RPMI7951 (cell line): ENCODE measurements at places on chromosomes 3 and 15.

DNA sequence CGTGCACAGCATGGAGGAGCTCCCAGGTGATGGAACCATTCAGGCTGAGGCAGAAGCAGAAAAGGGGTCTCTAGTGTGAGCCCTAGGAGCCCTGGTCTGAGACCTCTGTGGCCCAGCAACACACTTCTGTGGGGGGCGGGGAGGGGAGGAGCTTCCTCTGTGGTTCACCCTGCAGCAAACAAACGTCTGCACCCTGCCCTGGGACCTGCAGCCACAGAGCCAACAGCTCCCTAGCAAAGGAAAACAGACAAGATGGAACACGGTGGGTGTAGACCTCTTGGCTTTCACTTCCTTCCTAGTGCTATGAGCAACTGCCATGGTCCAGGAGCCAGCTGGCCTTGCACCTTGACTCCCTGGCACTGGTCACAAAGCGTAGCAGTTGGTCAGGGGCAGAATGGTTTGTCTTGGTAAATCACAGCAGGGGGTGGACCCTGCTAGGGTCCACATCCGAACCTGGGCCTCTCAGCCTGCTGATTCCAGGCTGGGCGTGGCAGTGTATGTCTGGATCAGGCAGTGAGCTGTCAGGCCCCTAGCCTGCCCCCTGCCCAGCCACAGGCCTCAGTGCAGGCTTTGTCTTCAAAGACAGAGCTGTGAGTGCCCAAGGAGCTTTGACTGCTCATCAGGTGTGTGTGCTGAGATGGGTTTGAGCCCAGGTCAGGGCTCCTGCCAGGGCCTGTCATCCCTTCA lies 6.7 kb downstream of the AMIGO3 start:
- DNase-seq: no peak

DNA sequence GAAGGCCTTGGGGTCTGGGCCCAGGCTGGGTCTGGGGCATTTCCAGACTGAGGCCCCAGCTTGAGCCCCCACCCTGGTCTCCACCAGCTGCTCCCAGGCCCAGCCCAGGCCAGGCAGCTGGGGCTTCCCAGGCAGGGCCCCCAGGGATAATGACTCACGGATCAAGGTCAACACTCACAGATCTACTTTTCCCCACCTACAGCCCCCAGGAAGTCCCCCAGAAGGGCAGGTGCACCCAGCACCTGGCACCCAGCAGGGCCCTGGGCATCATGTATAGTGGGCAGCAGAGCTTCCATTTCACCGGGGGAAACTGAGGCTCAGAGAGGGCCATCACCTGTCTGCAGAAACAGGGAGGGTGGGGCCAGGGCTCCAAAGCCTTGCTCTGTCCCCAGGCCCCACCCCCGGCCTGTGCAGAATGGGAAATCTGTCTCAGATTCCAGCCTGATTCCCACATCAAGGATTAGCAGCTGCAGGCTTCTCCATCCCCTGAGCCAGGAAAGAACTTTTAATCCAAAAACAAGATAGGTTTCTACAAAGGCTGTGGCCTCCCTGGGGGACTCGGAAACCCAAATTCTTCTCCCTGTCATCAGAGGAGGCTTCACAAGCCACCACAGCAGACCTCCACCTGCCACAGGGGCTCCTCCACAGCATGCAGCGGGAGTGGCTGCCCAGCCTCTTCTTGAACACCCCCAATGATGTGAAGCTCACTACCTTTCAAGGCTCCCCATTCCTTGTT lies 49.8 kb downstream of the IQSEC1 start:
- peak; percentile 87 for DNase-seq

DNA sequence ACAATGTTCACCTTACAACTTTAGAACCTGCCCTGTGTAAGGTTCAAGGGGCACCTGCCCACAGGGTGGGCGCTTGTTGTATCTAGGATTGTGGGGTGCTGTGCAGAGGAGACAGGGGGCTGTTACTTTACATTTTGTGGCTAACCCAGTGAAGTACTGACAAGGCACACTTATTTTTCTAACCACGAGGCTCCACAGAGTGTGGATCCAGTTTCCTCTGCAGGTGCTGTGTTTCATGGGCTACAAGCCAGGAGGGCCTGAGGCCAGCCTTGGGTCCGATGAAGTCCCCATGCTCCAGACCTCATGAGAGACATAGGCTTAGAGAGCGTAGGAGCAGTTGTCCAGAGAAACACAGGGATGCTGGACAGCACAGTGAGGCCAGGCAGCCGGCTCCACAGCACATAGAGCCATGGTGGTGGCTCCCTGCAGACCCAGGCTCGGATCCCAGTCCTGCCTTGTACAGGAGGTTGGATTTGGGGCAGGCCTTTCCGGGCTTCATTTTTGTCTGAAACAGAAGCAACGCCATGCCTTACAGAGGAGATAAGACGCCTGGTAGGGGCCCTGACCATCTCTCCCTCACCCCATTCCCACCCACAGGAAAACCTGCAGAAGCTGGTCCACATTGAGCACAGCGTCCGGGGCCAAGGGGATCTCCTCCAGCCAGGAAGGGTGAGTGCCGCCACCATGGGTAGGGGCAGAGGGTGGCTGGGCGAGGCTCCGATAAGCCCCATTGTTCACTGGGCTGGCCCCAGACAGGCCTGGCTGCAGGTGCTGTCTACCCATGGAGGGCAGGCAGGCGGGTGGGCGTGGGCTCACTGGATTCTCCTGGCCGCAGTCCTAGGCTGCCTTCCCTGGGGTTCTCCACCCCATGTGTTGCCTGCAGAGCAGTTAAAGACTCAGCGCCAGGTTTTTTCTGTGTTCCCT lies 40.1 kb upstream of the NR2C2 start:
- no peak for DNase-seq

DNA sequence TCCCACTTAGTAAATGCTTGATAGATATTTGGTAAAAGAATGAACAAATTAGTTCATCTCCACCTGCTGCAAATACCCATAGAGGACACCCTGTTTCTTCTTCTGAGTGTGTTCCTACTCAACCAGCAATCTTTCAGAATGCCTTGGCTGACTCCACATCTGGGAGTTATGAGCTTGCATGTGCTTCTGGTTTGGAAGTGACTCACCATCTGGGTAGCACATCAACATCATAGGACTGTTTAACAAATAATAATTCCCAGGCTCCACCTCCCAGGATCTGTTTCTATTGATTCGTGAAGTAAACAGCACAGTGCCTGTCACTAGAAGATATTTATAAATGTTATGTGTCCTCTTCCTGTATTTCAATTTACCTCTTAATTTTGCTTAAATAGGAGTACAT lies 580.1 kb downstream of the ROBO2 start:
- no peak for DNase-seq

- DNase-seq: peak; percentile 58
Observed at GRCh38 chr3:24344784-24345439, 149.7 kb downstream of the THRB start.

DNA sequence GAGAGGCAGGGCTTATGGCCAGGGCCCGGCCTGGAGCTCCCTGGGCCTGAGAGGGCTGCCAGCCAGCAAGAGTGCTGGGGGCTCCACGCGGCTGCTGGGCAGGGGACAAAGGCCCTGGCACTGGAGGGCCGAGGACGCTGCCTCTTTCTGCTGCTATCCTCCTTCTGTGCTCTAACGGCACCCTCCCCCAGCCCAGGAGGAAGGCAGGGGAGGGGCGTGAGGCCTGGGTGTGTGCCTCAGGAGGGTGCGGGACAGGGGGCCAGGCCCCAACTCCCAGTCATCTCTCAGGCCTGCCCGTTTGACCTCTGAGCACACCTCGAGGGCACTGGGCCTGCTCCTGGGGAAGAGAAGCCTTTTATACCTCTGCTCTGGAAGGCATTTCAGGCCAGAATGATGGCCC lies 115.5 kb downstream of the ADCY5 start:
- DNase-seq: no peak

GRCh38 chr15:68487087-68487843 lies 55.3 kb upstream of the ITGA11 start:
- DNase-seq: peak; percentile 89

DNA sequence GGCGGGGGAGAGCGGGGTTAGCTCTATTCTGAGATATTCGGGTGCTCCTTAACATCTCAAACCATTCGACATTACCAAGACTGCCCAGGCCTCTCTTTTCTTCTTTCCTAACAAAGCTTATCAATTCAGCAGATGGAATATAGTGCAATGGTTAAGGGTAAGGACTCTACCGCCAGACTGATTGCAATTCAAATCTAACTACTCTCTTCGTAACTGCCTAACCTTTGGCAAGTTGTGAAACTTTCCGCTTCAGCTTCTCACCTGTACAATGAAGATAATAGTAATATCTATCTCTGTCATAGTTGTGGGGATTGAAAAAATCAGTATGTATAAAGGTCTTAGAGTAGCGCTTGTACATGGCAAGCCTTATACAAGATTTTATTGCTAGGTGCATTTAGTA lies 972 bp downstream of the UBA5 start:
- no peak for DNase-seq

DNA sequence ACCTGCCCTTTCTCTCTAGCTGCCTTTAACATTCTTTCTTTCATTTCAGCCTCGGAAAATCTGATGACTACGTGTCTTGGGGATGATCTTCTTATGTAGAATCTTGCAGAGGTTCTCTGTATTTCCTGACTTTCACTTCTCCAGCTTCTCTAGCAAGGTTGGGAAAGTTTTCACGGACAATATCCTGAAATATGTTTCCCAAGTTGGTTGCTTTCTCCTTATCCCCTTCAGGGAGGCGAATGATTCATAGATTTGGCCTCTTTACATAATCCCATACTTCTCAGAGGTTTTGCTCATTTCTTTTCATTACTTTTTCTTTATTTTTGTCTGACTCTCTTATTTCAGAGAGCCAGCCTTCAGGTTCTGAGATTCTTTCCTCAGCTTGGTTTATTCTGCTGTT lies 62.1 kb upstream of the CCDC54 start:
- peak; percentile 14 for DNase-seq

GRCh38 chr3:141193066-141193830 lies 38.4 kb upstream of the PXYLP1 start:
- no peak for DNase-seq
